ENCODE measurements at places on chromosomes 3 and 15.
A peak's percentile ranks its signal among the peaks of the same experiment; 100 is the strongest.

DNA sequence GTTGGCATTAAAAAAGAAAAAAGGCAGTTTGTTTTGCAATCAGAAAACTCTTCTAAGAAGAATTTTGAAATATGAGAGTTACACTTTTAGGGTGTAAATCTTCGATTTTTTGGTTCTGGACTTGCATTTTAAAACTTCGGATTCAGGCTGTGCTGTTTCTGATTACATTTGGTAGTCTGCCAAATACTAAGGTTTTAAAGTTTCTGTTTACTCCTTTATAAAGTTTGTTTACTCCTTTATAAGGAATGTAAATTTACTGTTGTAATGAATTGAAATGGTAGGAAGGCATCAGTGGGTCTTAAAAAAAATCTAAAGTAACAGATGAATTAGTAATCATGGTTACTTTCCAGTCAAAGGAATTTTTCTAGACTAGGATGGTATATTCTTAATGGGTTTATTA, 14.1 kb downstream of the FXR1 start:
- DNase-seq: no peak

GRCh38 chr15:50854601-50855490, 53.6 kb upstream of the AP4E1 start:
- DNase-seq: no peak

- DNase-seq: no peak
These were observed 440.5 kb upstream of the CBLB start for GRCh38 chr3:106309274-106309673.

- no peak for DNase-seq
These were observed 55.0 kb upstream of the NR2E3 start for GRCh38 chr15:71755092-71755970.

DNA sequence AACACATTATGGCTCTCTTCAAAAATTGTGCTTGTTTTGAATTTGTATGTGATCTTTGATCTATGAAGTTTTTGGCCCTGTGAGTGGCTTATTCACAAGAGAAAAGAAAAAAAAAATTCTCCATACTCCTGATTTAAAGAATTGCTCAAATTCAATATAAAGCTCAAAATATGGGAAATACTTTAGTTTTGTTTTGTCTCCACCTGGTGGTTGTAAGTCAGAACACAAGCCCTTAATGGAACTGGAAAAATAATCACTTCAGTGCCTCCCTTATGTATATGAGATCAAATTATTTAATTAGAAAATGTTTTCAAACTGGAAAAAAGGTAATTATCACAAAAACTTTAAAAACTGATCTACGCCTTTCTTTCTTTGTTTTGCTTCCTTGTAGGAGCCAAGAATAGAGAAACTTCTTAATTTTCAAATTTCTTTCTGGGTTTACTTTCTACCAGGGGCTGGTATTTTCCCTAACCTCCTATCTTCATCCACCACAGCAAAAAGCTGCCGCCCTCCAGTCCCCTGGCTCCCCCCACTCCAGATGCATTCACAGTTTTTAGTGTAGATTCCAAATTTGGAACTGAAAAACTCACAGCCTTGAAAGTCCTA, 50.6 kb downstream of the SERP1 start:
- peak; percentile 43 for DNase-seq

All from H4 (cell line).